ENCODE measurements at places on chromosomes 2 and 18. TPM values are rescaled to one million over a fixed set of nuclear protein-coding genes. Genes with fewer than 3 reads are reported as not detected.

The C2orf66 gene
- polyA plus RNA-seq = not detected

The DSG2 gene
- polyA plus RNA-seq = not detected

The LINC00305 gene
- not detected for polyA plus RNA-seq

The MYOM1 gene
- polyA plus RNA-seq = 3.9 TPM

The PAIP2B gene
- polyA plus RNA-seq = 1.2 TPM

The TRIB2 gene
- 65.4 TPM for polyA plus RNA-seq

The POMC gene
- polyA plus RNA-seq = not detected

The SERPINB13 gene
- polyA plus RNA-seq = not detected

The LOXHD1 gene
- not detected for polyA plus RNA-seq

The LRRTM4 gene
- 9.6 TPM for polyA plus RNA-seq

The UGT1A4 gene
- not detected for polyA plus RNA-seq

Data from Purkinje cell (primary cell).